K562 (cell line): ENCODE measurements at places on chromosomes 11 and 22. TPM values are rescaled to one million over a fixed set of nuclear protein-coding genes. Genes with fewer than 3 reads are reported as not detected.

OR8G1 gene
- 0.12 and 0.16 TPM in 2 replicates for polyA plus RNA-seq

HTR3B gene
- polyA plus RNA-seq = not detected in 2 replicates

TPH1 gene
- polyA plus RNA-seq = 0.19 and 0.49 TPM in 2 replicates

DNA sequence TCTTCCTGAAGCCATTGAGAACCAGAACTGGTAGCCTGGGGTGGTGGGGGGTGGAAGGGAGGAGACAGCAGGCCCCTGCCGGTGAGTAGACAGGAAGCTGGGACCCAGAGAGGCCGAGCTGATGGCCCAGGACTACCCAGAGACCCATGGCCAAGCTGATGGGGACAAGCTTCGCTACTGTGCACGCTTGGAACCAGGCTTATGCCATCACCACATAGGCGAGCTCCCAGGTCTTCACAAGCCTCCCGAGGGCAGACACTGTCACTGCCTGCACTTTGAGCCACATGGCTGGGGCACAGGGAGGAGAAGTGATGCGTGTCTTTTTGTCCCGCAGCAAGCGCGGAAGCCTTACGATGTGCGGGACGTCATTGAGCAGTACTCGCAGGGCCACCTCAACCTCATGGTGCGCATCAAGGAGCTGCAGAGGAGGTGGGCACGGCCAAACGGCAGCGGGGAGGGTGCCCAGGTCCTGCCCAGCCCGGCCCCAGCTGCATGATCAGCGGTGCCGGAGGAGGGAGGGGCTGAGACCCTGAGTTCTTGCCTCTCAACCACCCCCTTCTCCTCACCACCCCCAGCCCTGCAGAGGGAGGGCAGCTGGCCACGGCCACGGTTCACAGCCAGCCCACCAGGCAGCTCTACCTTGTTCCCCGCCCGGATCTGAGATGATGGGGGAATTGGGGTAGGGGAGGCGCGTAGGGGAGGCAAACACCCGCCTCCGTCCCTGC, 76.0 kb upstream of the KCNQ1OT1 start:
- no peak overlapping the region for H3K4me3 ChIP-seq
- H3K4me1 ChIP-seq = peaks cover 76% of the 10 kb centered on the region
- H3K27ac ChIP-seq = no peak overlapping the region
- no peaks in the 10 kb centered on the region for H3K36me3 ChIP-seq
- DNase-seq = no peak
- H3K27me3 ChIP-seq = no peaks in the 10 kb centered on the region

DNA sequence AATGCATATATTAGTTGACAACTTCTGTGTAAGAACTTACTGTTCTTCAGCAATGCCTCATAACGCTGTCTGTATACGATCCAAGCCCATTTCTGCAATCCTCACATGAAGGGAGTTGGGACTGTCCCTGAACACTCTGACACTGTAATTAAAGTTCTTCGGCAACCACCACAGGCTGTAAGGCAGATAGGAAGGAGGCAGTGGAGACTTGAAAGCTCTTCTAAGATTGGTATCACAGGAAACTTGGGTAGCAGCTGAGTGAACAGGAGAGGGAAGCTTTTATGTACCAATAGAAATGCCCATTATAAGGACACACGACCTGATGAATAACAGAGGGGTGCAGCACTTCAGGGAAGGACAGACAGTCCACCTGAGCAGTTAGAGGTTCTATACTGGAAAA, 12.0 kb upstream of the GAB2 start:
- no peak overlapping the region for H3K4me3 ChIP-seq
- no peaks in the 10 kb centered on the region for H3K36me3 ChIP-seq
- peaks cover 14% of the 10 kb centered on the region; the same call in 1 of the 2 replicates for H3K4me1 ChIP-seq
- H3K27me3 ChIP-seq = no peaks in the 10 kb centered on the region
- H3K27ac ChIP-seq = no peak overlapping the region
- no peak for DNase-seq

DNA sequence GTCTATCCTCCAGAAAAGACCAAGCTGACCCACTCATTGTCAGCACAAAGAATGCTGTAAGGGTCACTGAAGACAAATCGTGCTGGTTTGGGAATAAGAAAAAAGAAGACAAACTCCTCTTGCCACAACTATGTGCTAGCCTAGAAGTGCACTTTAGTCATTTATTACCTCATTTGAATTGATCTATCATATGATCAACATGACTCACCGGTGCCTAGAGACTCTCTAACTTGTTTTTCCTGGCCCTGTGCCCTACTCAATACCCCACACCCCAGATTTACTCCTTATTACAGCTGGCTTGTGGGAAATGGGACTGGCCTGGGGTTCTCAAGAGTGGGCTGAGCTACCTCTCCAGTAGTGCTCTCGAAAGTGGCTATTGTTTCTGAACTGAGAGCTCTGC, 35.9 kb upstream of the HORMAD2 start:
- H3K27me3 ChIP-seq = peaks cover 34% of the 10 kb centered on the region
- no peak for DNase-seq
- H3K27ac ChIP-seq = no peak overlapping the region
- H3K4me3 ChIP-seq = no peak overlapping the region
- no peaks in the 10 kb centered on the region; the same call in 2 of the 3 replicates for H3K4me1 ChIP-seq
- no peaks in the 10 kb centered on the region for H3K36me3 ChIP-seq

DNA sequence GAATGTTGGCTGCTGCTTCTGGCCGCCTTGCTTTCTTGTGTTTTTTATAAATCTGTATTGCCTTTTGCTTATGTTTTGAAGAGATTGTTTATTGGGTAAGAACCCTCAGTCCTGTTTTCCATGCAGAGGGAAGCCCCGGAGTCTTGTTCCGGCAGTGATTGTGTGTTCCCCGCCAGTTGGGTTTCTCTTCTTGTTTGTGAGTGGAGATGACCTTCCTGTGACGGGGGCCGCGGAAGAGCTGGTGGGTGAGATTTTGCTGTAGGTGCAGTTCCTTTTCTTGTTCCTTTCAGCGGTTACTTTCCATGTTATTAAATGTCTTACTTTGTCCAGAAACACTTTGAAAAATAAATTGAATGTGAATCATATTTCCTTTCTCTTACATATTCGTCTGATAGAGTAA, 8.3 kb downstream of the TBC1D22A start:
- no peak for DNase-seq
- H3K4me1 ChIP-seq = peaks cover 22% of the 10 kb centered on the region
- peaks cover 5% of the 10 kb centered on the region; the same call in 2 of the 3 replicates for H3K36me3 ChIP-seq
- H3K27me3 ChIP-seq = no peaks in the 10 kb centered on the region

DNA sequence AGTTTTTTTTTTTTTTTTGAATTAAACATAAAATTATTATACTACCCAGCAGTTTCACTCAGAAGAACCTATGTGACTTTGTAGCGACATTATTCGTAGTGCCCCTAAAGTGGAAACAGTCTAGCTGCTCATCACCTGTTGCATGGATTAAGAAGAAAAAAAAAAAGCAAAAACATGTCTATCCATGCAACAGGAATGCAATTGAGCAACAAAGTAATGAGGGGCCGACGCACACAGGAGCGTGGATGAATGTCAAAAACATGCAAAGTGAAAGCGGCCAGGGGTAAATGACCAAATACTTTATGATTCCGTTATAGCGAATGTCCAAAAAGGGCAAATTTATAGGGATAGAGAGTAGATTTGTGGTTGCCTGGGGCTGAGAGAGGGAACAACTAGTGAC, 16.3 kb downstream of the MYO18B start:
- H3K4me3 ChIP-seq = no peak overlapping the region
- peaks cover 17% of the 10 kb centered on the region; the same call in 2 of the 3 replicates for H3K36me3 ChIP-seq
- peaks cover 25% of the 10 kb centered on the region for H3K4me1 ChIP-seq
- no peak overlapping the region for H3K27ac ChIP-seq

DNA sequence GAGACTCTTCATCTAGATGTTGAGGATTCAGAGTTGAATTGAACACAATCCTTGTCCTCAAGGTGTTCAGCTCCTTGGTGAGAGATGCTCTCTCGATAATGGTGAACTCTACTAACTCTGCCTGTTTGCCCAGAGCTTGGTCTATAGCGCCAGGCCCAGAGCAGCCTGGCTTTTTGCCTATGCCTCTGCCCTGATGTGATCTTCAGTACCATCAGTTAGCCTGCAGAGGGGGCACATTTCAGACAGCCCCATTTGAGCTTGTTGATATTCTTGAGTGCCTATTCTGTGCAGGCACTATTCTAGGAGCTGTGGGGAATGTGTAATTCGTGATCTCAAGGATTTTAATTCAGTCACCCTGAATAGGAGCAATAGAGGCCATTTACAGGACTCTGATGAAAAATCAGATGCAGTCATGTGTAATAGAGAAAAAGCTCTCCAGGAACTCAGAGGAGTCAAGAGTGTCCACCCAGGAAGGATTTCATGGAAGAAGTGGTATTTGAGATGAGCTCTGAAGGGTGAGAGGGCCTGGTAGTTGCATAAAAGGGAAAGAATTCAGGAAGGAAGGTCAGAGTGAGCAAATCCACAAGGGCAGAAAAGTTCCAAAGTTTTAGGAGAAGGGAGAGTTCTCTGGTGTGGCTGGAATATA, 19.3 kb downstream of the GTPBP1 start:
- no peak overlapping the region for H3K4me3 ChIP-seq
- no peak overlapping the region for H3K27ac ChIP-seq
- peaks cover 93% of the 10 kb centered on the region; the same call in 2 of the 3 replicates for H3K36me3 ChIP-seq
- no peaks in the 10 kb centered on the region for H3K4me1 ChIP-seq
- no peaks in the 10 kb centered on the region for H3K27me3 ChIP-seq
- no peak for DNase-seq

DNA sequence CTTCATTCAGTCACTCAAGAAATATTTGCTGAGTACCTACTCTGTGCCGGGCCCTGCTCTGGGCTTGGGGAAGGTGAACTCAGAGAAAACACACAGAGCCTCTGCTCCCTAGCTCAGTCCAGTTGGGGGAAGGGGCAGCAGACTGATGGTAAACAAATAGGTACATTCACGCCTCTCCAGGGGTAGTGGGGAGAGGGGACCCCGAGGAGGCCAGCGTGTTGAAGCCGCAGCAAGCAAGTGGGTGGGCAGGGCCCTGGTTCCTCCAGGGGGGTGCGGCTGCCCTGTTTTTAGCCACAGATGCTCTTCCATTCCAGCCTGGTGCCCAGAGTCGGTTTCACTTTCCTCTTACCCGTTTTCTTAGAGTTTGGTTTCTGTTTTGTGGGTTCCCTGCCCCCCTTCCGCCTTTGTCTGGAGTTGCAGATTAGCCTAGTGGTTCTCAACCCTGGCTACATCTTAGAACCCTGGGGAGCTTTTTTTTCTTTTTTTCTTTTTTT, 8.7 kb downstream of the DRAP1 start:
- peak overlapping the region; percentile 47 for H3K27ac ChIP-seq
- peaks cover 3% of the 10 kb centered on the region; the same call in 1 of the 3 replicates for H3K36me3 ChIP-seq
- peak; percentile 15 for DNase-seq
- no peaks in the 10 kb centered on the region for H3K27me3 ChIP-seq

DNA sequence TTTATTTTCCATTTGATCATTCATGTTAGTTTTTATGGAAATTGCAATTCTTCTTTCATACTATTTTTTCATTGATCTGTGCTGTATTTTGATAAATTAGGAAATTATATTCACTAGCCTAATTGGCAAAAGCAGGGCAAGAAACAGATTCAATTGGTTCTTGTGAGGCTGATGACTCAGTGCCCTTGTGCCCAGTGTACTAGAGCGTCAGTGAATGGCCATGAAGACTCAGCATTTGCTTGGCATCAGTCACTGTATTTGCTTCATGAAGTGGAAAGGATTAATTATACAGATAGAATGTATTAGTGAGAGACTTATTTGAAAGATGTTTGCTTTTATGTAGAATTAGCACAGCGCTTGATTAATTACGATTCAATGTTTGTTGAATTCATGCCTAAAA, 31.8 kb downstream of the MRGPRX1 start:
- H3K27me3 ChIP-seq = peaks cover 2% of the 10 kb centered on the region; the same call in 1 of the 3 replicates
- no peaks in the 10 kb centered on the region for H3K4me1 ChIP-seq
- no peak overlapping the region for H3K27ac ChIP-seq
- H3K4me3 ChIP-seq = no peak overlapping the region
- H3K36me3 ChIP-seq = no peaks in the 10 kb centered on the region

DNA sequence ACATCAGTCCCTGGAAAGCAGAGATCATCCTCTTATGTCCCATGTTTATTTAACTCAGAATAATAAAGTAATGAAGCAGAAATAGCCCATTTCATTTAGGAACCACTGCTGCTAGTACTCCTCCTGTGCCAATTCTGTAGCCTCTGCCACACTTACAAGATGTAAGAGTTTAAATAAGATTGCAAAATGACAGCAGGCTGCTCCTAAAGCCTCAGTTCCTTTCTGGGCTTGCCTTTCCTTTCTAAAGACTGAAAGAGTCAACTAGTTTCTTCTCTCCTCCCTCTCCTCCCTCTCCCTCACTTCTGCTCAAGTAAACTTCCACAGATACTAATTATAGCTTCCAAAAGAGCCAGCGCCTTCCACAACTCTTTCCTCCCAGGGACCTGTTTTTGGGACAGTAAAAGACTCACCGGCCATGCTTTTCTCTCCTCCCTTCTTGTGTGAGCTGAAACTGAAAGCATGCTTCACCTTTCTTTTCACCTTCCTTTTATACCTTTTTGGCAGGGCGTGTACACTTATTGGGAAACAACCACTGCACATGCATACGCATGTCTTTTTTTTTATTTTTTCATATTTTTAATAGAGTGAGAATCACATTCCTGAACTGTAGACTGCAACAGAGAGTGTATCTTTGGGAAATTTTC, 26.1 kb upstream of the CARD16 start:
- no peaks in the 10 kb centered on the region for H3K4me1 ChIP-seq
- no peaks in the 10 kb centered on the region for H3K36me3 ChIP-seq
- H3K27me3 ChIP-seq = no peaks in the 10 kb centered on the region
- no peak for DNase-seq

DNA sequence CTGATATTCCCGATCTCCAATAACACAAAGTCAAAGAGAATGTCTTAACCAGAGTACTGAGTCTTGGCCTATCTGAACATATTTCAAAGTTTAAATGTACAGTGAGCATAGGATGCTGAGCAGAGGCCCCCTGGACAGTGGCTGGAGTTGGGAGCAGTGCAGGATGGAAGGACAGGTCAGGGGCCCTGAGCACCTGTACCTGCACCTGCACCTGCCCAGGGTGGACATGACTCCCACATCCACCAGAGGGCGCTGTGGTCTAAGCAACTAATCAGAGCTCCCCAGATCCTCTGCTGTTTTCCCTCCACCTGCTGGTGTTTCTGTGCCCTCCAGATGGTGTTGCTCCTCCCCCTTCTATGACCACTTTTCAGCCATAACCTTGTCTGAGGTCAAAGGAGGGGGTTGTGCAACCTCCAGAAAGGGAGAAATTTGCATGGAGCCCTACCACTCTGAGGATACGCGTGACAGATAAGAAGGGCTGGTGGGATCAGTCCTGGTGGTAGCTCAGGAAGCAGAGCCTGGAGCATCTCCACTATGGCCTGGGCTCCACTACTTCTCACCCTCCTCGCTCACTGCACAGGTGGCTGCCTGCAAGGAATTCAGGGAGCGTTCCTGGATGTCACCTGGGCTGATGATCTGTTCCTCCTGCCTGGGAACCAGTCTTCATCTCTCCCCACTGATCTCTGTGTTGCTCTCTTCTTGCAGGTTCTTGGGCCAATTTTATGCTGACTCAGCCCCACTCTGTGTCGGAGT, 49.1 kb upstream of the VPREB1 start:
- peaks cover 3% of the 10 kb centered on the region; the same call in 1 of the 3 replicates for H3K4me1 ChIP-seq

GRCh38 chr11:105215528-105215927, 76.0 kb upstream of the CARD18 start:
- no peaks in the 10 kb centered on the region for H3K4me1 ChIP-seq
- H3K27me3 ChIP-seq = no peaks in the 10 kb centered on the region
- no peak overlapping the region for H3K4me3 ChIP-seq
- H3K27ac ChIP-seq = no peak overlapping the region
- no peaks in the 10 kb centered on the region for H3K36me3 ChIP-seq
- DNase-seq = no peak
